ENCODE measurements at places on chromosomes 3 and 15.

GRCh38 chr3:144129536-144130214 lies 158.1 kb downstream of the DIPK2A start:
- no peak for DNase-seq

DNA sequence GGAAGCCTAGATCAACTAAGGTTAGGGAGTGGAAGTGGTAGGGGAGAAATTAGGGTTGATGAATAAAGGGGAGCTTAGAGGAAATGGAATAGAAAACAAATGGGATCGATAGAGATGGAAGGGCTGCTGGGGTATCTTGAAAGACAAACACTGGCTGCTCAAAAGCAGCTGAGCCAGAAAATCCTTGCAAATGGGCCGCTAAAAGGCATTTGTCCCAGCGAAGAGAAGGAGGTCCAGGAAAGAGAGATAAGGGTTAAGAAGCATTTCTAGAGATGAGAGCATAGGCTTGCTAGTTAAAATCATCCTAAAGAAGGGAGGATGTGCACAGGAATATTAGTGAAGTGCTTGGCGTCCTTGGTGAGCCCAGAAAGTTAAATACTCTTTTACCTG lies 258.0 kb upstream of the CBLB start:
- no peak for DNase-seq

DNA sequence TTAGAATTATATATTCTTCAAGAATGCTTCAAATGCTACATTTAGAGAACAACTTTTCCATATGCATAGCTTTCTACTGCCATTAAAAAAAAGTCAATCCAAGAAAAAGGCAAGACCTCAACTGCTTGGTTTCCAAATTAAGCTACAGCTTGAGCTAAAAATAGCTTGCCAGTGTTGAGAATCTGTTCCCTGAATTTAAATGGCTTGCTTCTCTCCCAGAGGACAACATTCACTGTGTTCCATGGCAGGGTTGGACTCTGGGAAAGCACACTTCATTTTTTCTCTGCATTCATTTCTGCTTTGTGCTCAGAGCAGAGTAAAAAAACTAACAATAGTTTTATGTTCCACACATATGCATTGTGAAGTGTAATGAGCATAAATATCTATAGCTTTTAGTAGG lies 50.3 kb upstream of the ACTL6A start:
- DNase-seq = no peak

DNA sequence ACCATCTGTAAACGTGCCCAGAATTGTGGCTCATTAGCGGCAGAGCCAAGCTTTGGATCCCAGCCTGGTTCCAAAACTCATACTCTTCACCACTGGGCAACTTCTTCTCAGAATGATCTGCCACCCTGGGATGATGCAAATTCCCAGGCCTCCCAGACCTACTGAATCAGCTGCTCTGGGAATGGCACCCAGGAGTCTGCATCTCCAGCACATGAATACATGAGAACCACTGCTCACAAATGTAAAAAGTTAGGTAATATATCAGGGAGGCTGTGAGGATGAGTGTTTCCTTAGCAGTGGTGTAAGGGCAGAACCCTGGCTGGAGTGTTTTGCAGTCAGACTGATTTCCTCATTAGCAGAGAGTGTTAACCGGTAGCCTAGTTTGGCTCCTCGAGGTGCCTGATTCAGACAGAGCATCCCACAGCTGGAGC lies 94.2 kb downstream of the LIPC start:
- no peak for DNase-seq

- no peak for DNase-seq
Measured at GRCh38 chr3:62815981-62816380, 59.2 kb downstream of the CADPS start.

DNA sequence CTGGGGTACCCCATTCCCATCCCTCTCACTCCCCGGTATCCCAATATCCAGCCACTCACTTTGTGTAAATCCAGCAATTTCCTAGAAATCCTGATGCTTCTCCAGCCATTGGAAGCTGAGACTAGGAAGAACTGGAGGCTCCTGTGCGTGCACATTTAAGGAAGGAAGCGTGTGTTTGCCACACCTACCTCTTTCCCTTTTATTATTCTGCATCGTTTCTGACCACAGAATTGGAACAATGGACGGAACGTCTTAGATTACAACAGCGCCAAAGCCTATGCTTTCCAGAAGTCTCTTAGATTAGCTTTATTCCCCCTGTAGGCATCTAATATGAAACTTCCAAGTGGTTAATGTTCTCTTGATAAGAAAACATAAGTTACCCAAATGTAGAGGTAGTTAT lies 234.8 kb upstream of the TRIM42 start:
- no peak for DNase-seq

GRCh38 chr3:190546881-190547510 lies 33.1 kb downstream of the IL1RAP start:
- no peak for DNase-seq

DNA sequence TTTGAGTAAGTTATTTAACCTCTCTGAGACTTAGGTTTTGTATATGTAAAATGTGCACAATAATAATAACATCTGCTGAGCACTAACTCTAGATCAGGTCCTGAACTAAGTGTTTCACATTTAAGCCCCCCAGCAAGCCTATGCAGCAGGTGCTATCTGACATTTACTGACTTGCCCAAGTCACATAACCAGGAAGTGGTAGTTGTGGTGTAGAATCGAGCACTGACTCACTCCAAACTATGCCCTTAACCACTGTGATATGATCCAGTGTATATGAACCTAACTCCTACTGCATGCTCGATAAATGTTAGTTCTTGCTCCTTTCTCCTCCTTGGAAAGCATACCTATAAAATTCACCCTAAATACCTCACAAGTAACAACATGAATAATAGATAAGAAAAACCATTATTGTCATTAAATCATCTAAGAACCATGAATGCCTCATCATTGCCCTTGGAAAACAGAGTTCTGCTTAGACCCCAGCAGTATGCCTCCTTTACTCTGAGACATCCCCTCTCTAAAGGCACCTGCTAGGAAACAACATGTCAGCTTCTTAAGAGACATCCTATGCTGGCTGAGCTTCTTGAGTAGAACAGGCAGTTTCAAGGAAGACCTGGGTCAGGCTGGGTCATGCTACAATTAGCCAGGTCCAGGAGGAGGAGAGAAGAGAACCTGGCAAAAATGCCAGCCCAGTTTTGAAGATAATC lies 3.0 kb upstream of the SHC4 start:
- peak; percentile 10 for DNase-seq

DNA sequence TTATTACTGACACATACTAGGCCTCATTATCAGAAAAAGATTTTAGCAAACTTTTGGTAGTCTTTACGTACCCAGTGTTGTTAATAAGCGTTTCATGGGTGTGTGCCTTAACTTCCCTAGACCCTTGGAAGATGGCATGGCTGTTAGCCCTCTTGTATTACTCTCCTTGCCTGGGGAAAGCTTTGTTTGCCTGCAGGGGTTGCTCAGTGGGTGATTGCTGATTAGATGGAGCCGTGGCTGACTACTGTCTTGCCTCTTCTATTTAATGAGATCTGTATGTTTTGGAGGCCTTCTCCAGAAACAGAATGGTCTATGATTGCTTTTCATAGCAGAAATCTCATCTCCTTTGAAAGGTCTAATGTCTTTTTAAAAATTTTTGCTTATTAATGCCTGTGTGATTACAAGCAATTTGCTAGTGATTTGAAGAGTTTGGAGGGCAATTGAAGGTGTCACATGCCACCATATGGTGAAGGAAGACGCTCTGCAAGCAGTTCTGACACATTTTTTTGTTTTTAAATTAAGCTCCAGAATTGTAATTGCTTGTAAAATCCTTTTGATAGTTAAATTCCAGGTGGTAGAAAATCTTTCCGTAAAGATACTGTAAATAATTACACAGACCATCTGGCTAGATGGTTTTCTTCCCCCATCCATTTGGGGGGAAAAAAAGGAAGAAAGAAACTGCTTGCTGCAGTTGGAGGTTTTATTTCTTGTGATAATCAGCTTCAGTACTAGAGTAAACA lies 11.4 kb upstream of the C3orf20 start:
- no peak for DNase-seq

DNA sequence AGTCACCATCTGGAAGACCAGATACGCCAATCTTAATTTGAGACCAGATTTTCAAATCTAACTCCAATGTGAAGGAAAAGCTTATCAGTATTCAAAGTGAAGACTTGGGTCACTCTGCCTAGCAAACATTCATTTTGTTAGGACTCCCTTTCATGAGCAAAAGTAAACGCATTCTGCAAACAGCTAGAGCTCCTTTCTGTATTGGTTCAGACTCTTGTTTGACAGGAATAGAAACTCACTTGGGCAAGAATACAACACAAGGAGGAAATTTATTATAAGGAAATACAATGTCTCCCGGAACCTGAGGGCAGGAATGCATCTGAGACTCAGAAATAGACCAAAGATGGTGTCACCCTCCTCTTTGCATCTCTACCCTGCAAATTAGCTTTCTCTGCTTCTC lies 558.6 kb downstream of the TAFA4 start:
- DNase-seq = no peak

- no peak for DNase-seq
Measured at GRCh38 chr3:15851735-15852134, 54.0 kb upstream of the ANKRD28 start.

DNA sequence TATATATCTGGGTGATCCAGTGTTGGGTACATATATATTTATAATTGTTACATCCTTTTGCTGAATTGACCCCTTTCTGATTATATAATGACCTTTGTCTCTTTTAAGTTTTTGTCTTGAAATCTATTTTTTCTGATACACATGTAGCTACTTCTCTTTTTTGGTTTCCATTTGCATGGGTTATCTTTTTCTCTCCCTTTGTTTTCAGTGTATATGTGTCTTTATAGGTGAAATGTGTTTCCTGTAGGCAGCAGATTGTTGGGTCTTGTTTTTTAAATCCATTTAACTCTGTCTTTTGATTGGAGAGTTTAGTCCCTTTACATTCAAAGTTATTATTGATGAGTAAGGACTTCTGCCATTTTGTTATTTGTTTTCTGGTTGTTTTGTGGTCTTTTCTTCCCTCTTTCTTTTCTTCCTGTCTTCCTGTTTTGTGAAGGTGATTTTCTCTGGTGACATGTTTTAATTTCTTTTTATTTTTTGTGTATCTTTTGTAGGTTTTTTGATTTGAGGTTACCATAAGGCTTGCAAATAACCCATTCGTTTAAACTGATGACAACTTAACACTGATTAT lies 56.8 kb downstream of the STARD9 start:
- DNase-seq = no peak

- no peak for DNase-seq
Measured at GRCh38 chr3:72903004-72903403, 15.2 kb downstream of the GXYLT2 start.

- no peak for DNase-seq
Measured at GRCh38 chr3:158313338-158313927, 203.5 kb downstream of the RSRC1 start.

GRCh38 chr15:47742334-47742733 lies 25.0 kb downstream of the SEMA6D start:
- DNase-seq = no peak

DNA sequence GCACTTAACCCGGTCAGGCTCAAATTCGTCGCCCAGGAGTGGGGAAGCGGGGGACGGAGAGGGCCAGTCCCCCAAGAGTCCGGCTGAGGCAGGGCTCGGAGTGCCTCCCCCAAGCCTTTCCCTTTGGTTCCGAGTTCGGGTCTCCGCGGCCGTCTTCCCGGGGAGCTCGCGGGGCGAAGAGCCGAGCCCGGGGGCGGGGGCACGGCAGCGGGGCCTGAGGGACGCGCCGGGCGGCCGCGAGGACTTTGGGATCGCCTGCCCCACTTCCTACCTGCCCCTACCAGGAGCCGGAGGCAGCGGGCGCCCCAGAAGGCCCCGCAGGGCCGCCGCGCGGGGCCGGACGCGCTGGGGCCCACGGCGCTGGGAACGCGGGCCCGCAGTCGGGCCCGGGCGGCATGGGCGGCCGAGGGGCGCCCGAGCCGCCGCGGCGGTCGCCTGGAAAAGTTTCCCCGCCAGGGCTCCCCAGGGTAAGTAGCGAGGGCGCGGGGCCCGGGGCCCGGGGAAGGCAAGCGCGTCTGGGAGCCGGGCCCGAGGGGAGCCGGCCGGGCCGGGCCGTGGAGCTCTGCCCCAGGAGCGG lies 2.8 kb downstream of the FURIN start:
- no peak for DNase-seq

- DNase-seq = no peak
Measured at GRCh38 chr15:39931615-39932014, 2.3 kb upstream of the EIF2AK4 start.

DNA sequence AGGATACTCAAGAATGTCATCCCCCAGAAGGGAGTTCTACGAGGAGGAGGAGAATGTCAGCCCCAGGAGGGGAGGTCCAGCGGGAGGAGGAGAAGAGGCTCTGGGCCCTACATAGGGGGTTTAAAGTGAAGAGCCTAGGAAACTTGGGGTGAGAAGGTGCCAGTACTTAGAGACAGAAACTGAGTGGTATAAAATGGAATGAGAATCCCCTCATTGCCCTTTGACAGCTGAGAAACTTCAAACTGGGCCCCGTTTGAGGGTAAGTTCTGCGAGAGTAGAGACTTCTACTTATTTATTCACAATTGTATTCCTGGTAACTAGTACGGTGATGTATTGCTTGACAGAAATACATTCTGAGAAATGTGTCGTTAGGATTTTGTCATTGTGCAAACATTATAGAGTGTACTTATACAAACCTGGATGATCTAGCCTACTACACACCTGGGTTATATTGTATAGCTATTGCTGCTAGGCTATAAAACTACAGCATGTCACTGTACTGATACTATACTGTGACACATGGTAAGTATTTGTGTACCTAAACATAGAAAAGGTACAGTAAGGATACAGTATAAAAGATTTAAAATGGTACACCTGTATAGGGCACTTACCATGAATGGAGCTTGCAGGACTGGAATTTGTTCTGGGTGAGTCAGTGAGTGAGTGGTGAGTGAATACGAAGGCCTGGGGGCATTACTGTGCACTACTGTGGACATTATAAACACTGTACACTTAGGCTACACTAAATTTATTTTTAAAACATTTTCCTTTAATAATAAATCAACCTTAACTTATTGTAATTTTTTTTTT lies 62.0 kb downstream of the TSC22D2 start:
- DNase-seq = no peak

DNA sequence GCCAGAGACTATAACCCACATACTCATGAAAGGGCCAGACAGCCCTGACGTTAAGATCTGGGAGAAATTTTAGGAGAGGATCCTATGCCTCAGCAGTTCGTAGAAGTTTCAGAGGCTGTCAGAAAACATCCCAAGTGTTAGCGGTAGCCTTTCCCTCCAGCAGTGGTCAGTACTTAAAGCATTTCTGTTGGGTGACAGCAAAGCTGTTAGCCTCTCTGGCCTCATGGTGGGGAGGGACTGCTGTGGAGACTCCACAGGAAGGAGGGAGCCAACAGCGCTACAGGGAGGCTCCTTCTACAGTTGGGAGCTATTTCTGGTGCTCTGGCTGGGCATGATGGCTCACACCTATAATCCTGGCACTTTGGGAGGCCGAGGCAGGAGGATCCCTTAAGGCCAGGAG lies 27.4 kb downstream of the IDH2 start:
- no peak for DNase-seq

GRCh38 chr3:129023909-129024308 lies 22.8 kb downstream of the EFCC1 start:
- DNase-seq = no peak

Measured in activated T-cell treated with anti-CD3 and anti-CD28 coated beads for 4 hours (primary cell).